ENCODE measurements at places on chromosomes 4 and X.

DNA sequence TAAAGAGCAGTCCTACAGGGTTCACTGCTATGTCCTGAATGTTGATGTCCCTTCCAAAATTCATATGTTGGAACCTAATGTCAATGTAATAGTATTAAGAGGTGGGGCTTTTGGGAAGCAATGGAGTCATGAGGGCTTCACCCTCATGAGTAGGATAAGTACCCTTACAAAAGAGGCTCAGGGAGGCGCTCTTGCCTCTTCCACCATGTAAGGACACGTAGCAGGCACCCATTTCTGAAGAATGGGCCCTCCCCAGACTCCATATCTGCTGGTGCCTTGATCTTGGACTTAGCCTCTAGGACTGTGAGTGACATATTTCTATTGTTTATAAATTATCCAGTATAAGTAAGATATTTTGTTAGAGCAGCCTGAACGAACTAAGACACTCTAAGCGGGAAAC is 15.8 kb downstream of the MED28 start:
- no peak for DNase-seq

DNA sequence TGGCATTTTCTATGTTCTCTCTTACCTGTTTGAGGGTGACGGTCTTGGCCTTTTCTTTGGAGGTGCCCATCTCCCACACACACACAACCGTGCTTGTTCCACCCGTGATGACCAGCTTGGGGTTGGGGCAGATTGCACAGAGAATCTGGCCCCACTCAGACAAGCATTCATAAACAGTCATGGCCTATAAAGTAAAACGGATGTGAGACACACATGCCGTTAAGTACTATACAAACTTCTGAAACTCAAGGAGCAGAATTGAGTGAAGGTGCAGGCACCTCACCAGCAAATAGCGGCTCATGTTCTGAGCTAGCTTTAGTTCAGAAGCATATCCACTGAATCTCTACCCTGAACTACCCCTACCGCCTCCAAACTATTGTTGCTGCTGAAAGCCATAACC is 107.6 kb downstream of the CDS1 start:
- DNase-seq, result no peak

DNA sequence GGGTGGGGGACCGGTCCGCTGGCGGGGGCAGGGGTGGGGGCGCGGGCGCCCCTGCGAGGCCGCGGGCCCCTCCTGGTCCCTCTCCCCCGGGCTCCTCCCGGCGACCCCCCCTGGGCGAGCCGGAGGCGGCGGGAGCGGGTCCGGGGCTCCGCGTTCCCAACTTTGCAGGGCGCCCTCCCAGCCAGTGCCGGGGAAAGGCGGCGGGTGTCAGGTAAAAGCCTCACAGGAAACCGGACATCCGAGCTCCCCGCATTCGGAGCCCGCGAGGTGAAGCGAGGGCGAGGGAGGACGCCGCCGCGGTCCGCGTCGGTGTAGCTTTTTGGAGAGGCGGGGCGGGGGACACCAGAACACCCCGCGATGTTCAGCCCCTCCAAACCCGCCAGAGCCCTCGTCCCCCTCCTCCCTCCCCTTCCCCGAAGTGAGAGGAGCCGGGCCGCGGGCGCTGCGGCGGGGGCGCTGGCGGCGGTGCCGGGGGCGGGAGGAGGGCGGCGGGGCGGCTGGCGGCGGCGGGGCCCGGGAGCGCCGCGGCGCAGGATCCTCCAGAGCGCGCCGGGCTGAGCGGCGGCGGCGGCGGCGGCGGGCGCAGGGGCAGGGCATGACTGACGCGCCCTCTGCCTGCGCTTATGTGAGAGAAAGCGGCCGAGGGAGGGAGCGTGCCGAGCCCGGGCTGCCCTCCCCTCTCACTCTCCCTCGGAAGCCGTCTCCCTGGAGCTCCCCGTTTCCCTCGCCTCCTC is at the start of gene VEGFC:
Gene VEGFC (minus strand): TSS at position 597 of the 734 bp plus-strand sequence. CDS start 611 bp downstream, outside the sequence.
- peak; percentile 14 for DNase-seq

DNA sequence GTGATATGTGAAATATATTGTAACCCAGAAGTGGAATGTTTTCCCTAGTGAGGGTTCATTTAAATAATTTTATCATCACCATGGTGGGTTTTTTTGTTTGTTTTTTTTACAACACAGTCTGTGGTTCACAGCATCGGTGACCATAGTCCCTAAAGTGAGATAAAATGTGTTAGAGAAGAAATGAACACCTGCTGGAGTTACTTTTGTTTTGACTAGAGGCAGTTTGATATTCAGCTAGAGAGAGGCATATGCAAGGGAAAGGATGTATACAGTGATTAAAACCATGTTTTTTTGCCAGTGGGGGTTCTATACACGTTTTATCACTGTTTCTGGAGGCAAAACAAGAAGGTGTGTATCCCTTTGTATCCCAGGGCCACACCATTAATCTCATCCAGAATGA is 541.5 kb downstream of the PCDH7 start:
- DNase-seq, result no peak

DNA sequence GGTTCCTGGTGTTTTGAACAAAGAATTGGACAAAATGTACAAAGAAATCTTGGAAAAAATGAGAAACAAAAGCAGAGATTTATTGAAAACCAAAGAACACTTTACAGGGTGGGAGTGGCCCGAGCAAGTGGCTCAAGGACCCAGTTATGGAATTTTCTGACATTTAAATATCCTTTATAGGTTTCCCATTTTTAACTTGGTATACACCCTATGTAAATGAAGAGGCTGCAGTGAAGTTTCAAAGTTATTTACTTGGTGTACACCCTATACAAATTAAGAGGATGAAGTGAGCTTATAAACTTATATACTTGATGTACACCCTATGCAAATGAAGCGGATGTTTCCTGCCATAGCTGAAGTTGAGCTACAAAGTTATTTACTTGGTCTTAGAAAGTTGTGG is 4.7 kb downstream of the NLRP2B start:
- DNase-seq, result no peak

Data from GM12892 (cell line).